T-helper 2 cell treated with Interferon-gamma antibody and Interleukin-4, amounts not matched to agents 5 μg/mL and 100 μg/mL, for 36 hours (primary cell): ENCODE measurements at places on chromosomes 11 and 22.

- DNase-seq, result no peak
Observed at GRCh38 chr11:15720460-15720859, 605.7 kb downstream of the INSC start.

DNA sequence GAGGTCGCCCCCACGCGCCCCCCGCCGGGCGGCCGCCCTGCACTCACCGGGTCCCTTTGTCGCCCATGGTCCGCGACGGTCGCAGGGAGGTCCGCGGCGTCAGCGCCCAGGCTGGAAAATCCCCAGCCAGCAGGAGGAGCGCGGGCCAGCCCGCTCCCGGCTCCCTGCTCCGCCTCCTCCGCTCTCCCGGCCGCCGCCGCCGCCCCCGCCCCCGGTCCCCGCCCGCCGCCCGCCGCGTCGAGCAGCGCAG lies at the start of gene ARRB1:
ARRB1 (minus strand) TSS at position 121 of the 250 bp plus-strand sequence; CDS start at position 67, 54 bp downstream.
- DNase-seq, result peak; percentile 53

GRCh38 chr11:107357877-107358276 lies 99.7 kb downstream of the CWF19L2 start:
- DNase-seq, result no peak

GRCh38 chr11:119340335-119341221 lies at the start of gene C1QTNF5:
C1QTNF5 (minus strand) TSS chr11:119340883; CDS start chr11:119340397, 486 bp downstream.
- DNase-seq, result no peak

- no peak for DNase-seq
Observed at GRCh38 chr11:29562183-29562582, 454.6 kb downstream of the KCNA4 start.

- no peak for DNase-seq
Observed at GRCh38 chr22:50208939-50209892, 8.4 kb downstream of the SELENOO start.

DNA sequence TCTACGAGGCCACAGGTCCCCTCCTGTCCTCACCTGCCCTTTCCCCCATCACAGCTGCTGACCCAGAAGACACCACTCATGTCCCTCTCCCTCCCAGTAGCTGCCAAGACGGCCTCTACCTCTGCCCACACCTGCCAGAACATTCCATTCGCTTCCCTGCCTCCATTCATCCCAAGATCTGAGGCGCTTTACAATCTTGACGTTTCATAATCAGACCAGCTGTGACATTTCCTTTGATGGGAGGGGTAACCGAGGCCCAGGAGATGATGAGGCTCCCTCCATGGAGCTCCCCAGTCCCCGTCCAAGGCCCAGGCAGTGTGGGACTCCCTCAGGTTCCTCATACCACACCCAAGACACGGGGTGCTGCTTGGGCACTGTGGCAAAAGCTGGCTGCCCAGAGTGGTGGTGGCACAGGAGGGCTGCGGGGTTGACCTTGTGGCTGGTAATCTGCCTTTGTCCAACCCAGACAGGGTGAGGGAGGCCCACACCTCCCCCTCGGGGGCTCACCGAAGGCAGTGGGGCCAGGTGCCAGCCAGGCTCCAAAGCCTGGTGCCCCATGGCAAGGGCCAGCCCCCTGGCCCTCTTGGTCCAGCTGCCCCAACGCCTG lies 17.3 kb downstream of the PHLDA2 start:
- DNase-seq, result no peak

DNA sequence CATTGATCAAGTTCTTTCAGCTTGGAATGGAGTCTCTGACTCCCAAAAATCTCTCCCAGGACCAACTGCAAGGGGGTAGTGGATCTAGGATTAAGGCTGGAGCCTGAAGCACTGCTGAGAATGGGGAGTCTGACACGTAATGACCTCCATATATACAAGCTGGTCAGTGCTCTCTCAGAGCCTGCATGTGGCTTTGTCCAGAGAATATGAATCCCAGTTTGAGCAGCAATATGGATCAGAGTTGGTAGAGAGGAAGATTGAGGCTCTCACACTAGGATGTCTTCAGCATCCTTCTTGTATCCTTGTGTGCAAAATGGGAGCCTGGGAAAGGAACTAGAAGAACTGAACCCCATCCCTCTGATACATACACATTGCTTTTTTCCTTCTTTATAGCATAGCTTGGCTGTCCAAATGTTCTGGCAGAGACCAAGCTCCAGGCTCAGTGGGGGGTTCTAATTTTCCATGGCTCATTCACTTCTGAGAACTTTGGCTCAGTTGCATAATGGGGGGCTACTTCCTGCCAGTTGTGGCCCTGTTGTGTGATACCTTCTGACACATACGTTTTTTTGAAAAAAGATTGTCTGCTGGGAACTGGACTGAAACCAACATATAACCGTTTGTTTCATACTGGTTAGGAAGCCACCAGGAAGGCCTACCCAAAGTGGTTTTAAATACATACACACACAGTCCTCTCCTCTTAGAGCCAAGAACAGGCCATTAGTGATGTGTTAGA lies 138.2 kb downstream of the ETS1 start:
- DNase-seq, result no peak

DNA sequence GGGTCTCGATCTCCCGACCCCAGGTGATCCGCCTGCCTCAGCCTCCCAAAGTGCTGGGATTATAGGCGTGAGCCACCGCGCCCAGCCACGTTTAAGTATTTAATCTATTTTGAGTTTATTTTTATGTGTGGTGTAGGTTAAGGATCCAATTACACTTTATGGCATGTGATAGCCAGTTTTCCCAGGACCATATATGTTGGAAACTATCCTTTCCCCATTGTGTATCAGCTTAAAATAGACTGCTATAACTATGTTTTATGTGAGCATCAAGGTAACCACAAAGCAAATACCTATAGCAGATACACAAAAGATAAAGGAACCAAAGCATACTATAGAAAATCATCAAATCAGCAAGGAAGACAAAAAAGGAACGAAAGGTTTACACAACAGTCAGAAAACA lies 42.4 kb downstream of the TTC28 start:
- no peak for DNase-seq

GRCh38 chr11:134062265-134063123 lies 6.4 kb upstream of the JAM3 start:
- DNase-seq, result no peak

GRCh38 chr11:103370076-103370475 lies 260.9 kb downstream of the DYNC2H1 start:
- DNase-seq, result no peak

- DNase-seq, result no peak
Observed at GRCh38 chr11:122154227-122154626, 38.2 kb upstream of the BLID start.
